Activated CD4-positive, alpha-beta T cell treated with anti-CD3 and anti-CD28 coated beads, Interleukin-2, amount 50 U/mL, for 16 hours (primary cell): ENCODE measurements at places on chromosomes 4 and X.
A peak's percentile ranks its signal among the peaks of the same experiment; 100 is the strongest.

GRCh38 chrX:37314531-37314930 is 34.6 kb upstream of the PRRG1 start:
- DNase-seq: no peak

GRCh38 chr4:13633671-13634070 is 6.1 kb upstream of the BOD1L1 start:
- no peak for DNase-seq

GRCh38 chr4:45701621-45702020 is 422.2 kb downstream of the GABRG1 start:
- DNase-seq: no peak

- DNase-seq: no peak
These were observed 61.0 kb upstream of the PRDM8 start for GRCh38 chr4:80136270-80136669.

DNA sequence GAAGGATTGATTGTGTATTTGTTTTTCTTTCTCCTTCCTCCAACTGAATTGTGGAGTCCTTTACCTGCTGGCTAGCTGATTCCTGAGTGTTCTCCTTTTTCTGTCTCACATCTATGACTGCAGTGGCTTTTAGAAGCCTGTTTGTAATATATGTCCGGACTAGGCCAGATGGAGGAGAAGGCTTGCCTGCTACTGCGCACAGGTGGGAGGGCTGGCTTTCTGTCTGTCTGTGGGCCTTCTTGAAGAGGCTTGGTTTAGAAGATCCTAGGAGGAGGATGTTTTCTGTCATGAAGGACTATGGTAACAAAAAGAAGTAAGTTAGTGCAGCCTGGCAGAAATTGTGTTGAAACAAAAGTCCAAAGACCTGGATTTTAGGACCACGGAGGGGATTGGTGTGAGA is 8.5 kb downstream of the PPP1R3F start:
- DNase-seq: no peak

- no peak for DNase-seq
These were observed 563.9 kb downstream of the GRXCR1 start for GRCh38 chr4:43456383-43456782.

DNA sequence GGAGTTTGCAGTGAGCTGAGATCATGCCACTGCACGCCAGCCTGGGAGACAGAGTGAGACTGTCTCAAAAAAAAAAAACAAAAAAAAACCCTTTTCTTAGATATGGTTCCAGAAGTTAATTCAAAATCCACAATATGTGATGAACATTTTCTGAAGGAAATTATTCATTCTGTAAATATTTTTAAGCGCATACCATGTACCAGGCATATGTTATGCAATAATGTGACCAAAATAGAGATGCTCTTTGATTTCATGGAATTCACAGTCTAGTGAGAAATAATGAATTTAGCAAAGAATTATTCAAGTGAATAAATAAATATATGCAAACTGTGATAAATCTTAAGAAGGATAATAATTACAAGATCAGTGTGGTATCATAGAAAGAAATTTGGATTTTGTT is 174.7 kb downstream of the GC start:
- DNase-seq: no peak

GRCh38 chrX:130738638-130739195 is 164.3 kb downstream of the ENOX2 start:
- no peak for DNase-seq

- no peak for DNase-seq
These were observed 18.9 kb downstream of the TAPT1 start for GRCh38 chr4:16207409-16207808.

DNA sequence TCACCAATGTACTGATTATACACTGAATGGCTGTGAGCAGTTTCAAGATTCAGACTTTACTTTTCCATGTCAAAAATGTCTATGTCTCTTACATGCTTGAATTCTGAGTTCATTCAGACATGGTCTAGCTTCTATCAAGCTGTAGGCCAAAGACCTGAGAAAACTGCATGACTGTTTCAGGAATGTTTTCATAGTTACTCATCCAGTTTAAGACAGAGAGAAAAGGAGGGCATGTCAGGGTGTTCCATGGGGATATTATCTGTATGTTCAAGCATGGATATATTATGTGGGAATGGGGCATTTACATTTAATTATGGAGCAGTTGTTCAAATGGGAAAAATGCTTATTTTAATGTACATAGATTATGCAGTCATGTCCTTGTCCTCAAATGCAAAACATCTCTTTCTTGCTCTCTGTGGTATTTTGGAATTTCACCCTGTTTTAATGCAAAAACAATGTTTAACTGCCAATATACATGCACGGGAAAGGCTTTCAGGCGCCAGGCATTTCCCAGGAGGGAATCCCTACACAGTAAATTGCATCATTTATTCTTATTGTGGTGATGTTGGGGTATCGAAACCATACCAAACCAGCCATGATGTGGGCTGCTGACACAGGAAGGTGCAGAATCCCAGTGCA is 429.1 kb upstream of the INTU start:
- no peak for DNase-seq

GRCh38 chr4:181018472-181018871 is 1224.7 kb upstream of the TENM3 start:
- no peak for DNase-seq

DNA sequence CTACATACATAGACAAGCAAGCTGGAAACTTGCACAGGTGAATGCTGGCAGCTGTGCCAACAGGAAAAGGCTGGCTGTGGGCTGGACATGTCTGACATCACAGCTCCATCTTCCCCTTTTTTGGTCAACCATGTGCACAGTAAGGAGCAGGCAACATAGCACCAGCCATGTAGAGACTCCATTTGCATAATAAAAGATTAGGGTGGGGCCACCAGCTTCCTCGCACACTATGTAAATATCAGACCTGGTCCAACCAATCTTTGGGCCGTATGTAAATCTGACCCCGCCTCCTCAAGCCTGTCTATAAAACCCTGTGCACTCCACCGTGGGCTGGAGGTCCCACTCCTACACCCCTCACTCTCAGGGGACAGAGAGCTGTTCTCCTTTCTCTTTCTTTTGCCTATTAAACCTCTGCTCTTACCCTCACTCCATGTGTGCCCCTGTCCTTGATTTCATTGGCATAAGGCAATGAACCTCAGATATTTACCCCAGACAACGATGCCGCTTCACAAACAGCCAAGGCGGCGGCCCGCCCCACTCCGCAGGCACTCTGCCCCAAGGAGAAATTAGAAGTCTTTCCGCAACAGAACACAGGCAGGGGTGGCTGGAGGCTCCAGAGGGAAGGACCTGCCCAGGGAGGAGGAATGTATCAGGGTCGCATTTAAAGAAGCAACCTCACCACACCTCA is 862.2 kb downstream of the TRIML1 start:
- no peak for DNase-seq

GRCh38 chr4:107740950-107741701 is 21.1 kb upstream of the PAPSS1 start:
- no peak for DNase-seq

GRCh38 chr4:60663769-60664168 is 536.4 kb upstream of the ADGRL3 start:
- DNase-seq: no peak

GRCh38 chr4:155696226-155696625 is 29.6 kb downstream of the GUCY1A1 start:
- no peak for DNase-seq

- DNase-seq: no peak
These were observed 145.5 kb upstream of the FGF13 start for GRCh38 chrX:138856881-138857604.

DNA sequence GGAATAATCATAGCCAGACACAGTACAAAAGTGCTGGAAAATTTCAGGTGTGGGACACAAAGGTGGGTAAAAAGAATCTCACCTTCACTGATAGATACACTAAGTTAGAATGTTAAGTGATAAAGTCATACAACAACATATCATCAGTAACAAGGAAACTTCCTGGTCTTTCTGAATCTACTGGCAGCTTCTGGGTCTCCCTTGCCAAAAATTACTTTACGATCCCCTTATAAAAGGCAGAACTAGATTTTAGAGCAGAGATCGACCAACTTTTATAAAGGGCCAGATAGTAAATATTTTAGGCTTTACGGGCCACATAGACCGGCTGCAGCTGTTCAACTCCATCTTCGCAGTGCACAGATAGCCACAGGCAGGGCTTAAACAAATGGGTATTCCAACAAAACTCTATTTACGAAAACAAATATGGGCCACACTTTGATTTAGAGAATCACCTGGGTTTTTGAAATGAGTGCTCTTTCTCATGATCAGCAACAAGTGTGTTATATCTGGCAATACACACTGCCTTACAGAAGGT is 159.9 kb downstream of the AASDH start:
- DNase-seq: no peak

DNA sequence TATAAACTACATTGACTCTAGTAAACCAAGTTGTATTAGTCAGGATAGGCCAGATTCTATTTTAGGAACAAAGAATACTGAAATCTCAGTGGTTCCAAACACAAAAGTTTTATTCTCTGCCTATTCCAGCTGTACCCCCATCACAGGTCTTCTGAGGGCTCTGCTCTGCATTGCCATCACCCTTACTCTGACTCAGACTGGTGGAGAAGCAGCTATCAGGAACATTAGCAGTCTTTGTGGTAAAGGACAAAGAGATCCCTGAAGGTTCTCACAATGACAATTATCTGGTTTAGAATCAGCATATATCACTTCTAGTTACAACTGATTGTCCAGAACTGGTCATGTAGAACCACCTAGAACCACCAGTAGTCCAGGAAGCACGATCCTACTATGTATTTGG is 251.1 kb downstream of the GLUD2 start:
- peak; percentile 8 for DNase-seq

- DNase-seq: no peak
These were observed 42.4 kb downstream of the USP9X start for GRCh38 chrX:41127477-41128192.

DNA sequence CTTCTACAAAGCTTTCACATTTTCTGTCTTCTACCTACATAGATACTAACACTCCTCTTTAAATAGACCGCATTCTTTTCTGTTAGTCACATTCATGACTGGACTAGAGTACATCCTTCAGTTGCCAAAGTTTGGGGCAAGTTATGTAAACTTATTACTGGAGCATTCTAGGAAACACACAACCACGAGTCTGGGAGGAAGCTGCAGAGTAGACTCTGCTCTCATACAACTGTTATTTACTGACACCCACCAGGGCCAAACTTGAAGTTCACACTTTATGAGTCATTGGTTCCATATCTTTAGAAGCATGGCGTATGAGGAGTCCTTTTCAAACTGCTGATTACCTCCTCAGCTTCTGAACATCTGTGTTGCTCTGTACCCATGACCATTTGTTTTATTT is 87.0 kb downstream of the RNF150 start:
- peak; percentile 1 for DNase-seq

DNA sequence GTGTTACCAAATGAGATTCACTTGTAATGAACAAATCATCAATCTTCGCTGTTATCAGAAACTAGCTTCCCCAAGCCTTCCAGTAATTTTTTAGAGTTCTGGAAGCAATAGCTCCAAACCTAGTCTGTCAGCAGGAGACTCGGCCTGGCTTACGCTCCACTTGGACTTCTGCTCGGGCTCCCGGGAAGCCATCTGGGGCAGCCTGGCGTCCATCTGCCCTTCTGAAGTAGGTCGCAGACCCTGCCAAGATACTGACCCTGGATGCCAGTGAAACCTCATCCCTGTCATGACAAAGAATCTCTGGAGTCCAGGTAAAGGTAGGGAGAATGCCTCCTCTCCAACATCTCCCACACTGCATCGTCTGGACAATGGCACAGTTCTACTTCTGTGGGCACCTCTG is 493.8 kb upstream of the ZFP42 start:
- no peak for DNase-seq

- DNase-seq: no peak
These were observed 147.3 kb downstream of the VEGFC start for GRCh38 chr4:176645246-176645960.

GRCh38 chr4:90495936-90496335 is 368.7 kb downstream of the CCSER1 start:
- no peak for DNase-seq

DNA sequence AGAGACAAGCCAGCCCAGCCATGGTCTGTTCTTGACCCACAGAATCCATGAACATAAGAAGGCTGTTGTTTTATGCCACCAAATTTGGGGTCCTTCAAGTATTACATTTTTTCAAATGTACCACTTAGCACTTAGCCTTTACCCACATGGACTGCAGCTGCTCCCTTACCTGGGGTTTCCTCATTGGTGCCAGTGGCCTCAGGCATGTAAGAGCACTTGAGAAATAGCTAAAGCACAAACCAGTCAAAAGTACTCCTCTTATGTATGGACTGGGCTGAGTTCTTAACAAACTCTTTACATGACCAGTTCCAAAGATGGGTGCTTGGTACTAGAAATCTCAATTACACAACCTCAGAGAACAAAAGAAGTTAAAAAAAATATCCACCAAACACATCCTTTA is 77.6 kb upstream of the MAP3K15 start:
- DNase-seq: no peak

DNA sequence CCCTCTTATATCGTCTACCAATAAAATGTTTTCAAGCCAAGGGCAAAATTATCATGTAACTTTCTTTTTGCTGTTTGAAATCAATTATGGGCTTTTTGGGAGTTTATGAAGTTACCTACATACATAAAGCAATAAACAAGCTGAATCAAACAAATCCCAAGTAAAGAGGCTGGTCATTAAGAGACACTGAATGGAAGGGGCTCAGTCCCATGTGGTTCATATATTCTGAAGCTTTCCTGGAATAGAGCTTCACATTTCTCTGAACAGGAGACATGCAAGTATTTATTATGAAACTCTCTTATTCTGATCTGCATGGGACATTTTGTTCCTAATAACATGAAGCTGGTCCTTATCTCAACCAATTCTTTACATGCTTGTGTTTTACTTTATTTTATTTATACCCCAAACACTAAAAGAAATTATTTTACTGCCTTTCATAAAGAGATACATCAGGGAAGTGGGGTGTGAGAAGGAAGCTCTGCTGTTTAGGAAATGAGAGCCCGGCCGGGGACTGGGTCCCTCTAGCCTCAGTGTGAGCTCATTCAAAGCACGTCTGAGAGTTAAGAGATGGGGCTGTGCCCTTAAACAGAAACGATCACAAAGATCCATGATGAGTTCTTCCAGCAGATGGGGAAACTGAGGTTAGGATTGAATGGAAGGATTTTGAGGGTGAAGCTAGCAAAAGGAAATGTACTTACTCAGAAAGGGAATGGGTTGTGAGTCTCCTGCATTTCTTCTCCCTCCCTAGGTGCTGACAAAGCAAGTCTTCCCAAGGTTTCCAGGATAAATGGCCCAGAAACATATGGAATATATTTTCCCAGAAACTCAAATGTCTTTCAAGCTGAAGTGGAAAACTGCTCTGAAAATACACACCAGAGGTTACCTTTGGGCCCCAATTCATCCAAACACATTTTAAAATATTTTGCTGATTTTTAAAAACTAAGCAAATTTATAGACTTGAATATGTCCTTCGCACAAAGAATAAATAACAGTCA is 93.1 kb upstream of the LNX1 start:
- DNase-seq: no peak

GRCh38 chrX:31110657-31111056 is 38.8 kb upstream of the FTHL17 start:
- DNase-seq: no peak

DNA sequence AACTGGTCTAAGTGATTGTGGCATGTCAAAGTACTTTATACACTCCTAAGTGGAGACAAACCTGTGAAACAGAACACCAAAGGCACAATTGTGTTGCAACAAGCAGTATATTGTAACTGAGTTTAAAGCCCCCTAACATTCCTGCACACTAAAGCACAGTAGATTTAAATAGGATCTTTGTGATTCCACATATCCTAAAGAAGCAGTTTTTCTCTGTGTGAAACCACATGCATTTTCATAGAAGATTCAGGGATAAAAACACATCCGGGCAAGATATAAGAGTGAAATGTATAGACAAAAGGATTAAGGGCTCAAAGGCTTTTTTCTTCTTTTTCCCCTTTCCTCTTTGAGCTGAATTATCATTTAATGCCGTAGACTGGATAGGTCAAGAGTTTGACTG is 82.2 kb downstream of the ANK2 start:
- no peak for DNase-seq
